ENCODE measurements at places on chromosomes 2 and 18.

GRCh38 chr2:18998491-18998890 is 359.9 kb downstream of the OSR1 start:
- no peak for DNase-seq

DNA sequence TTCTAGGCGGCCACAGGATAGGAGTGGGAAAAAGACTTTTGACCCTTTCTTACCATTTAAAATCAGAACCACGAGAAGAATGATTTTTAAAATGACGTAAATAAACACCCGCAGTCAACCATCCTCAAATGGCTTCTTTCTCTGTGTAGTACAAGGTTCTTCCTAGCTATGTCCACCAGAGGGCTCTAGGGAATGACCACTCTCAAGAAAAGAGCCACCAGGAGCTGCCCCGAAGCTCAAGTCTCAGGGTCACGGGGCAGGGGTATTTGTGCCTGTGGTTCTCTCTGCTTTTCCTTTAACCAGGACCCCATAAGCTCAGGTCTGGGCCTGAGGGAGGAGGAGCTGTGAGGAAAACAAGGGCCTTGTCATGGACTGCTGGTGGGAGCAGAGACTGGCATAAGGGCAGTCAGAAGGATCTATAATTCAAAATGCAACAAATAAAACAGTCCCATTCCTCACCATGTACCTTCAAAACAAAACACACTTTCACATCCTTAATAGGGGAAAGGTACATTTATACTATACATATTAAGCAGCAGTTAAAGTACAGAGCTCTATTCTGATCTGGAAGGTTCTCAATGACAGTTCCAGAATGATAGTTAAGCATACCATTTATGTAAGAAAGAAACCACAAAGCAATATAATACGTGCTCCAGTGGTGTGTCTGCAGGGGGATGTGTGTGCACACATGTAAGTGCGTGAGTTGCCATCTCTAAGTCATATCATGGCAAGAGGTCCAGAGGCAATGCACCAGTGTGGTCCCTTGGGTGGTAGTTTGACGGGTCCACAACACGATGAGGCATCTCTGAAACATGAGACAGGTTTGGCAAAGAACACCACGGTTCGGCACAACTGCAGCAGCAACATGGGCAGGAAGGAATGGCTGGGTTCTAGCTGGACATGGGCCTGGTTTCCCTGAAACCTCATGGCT is 18.6 kb downstream of the LYPD1 start:
- peak; percentile 23 for DNase-seq

GRCh38 chr2:111668741-111669140 is 215.3 kb downstream of the ANAPC1 start:
- no peak for DNase-seq

- DNase-seq, result peak; percentile 56
Measured at GRCh38 chr18:47772374-47773248, 157.8 kb downstream of the SMAD2 start.

- DNase-seq, result no peak
Measured at GRCh38 chr18:34911661-34912384, 129.4 kb upstream of the MAPRE2 start.

- DNase-seq, result no peak
Measured at GRCh38 chr2:155266583-155266982, 568.1 kb downstream of the KCNJ3 start.

- DNase-seq, result no peak
Measured at GRCh38 chr2:96528006-96528699, 8.4 kb upstream of the ARID5A start.

DNA sequence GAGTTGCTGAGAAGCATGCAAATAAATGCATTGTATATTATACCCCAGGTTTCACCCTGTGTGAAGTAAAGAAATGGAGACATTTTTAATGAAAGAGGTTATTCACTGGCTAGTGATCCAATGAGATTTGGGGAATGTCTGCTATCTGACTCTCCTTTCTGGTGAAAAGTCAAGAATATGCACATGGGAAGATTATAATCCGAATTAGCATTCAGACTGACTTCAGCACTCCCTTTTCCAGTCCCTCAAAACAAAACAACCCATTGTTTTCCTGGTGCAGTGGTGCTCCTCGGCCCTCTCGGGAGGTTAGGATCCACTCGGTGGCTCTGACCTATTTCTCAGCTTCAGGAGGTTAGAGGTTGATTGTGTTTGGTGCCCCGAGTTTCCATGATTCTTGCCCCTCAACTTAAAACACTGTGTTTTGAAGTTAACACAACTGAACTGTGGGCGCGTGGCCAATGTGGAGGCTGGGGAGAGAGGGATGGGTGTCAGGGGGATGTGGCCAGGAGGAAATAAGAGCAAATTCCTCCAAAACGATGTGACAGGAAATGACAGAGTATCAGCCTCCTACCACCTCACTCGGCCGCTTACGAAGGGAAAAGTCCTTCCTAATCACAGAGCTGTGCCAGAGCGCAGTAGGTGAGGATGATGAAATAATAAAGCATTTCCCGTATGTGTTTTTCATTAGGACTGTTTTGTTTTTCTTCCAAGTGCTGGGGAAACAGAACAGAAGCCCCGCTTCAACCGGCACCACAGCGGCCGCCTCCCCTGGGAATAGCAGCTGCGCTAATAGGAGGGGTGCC is 440.1 kb downstream of the MTX2 start:
- DNase-seq, result no peak

Data from NCI-H1436 (cell line).